GM18507 (cell line): ENCODE measurements at places on chromosomes 16 and 17.
A peak's percentile ranks its signal among the peaks of the same experiment; 100 is the strongest.

DNA sequence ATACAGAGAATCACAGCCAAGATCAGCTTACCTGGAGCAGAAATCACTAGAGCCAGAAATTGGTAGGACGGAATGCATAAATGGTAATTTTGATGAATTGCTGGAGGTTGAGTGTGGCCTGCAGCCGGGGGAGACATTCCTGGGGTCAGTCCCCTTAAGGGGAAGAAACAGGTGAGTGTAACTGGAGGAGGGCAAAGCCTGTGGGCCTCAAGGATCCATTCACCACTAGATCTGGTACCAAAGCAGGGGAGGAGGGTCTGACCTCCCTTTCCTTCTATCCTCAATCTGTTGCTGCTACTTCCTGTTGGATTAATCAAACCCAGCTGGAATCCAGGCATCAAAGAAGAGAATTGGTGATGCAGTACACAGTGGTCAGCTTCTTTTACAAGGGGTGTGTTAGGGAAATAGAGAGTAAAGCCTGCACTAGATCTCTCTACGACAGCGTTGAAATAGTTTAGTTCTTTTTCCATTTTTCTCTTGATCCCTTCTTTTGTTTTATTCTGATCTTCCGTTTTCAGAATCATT, 8.6 kb upstream of the ABCA9 start:
- DNase-seq: no peak

DNA sequence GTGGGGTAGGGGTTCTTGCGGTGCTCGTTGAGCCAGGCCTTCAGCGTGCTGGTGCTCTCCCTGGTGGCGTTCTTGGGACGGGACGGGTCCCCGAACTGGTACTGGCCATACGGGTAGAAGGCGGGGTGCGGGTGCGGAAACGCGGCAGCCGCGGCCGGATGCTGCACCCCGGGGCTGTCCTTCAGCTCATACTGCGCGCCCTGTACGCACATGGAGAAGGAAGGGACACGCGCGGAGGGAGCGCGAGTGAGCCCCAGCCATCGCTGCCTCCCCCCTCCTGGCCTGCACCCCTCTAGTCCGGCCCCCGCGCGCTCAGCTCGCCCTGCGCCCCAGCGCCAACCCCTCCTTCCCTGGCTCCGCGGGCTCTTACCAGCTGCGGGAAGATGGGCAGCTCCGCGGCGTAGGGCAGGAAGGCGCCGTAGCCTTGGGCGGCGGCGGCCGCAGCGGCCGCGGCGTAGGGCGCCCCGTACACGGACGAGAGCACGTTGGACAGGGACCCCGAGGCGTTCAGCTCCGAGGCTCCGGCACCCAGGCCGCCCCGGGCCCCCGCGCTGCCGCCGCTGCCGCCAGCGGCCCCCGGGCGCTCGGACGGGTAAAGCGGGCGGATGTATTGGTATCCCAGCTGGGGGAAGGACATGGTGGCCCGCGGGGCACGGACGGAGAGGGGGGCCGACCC, 1.0 kb downstream of the IRX3 start:
- no peak for DNase-seq

DNA sequence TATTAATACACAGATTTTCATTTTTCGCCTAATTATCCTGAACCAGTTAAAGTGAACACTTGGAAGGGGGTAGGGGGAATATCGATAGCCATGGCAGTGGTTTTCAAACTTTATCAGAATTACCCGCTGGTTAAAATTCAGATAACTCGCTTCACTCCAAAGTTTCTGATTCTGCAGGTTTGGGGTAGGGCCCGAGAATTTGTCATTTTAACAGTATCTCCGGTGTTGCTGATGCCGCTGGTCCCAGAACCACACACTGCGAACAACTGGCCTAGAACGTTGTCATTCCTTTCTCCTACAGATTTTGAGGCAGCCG, 313 bp upstream of the NSRP1 start:
- no peak for DNase-seq

DNA sequence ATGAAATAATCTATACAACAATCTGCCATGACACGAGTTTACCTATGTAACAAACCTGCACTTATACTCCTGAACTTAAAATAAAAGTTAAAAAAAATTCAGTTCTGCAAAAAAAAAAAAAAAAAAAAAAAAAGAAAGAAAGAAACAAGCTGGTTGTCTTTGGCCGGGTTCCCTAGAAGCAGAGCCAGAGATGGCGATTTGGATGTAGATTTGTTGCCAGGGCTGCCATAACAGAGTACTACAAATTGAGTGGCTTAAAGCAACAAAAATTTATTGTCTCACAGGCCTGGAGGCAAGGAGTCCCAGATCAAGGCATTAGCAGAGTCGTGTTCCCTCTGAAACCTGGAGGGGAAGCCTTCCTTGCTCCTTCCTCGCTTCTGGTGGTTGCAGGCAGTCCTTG, 20.4 kb downstream of the SYT17 start:
- no peak for DNase-seq

GRCh38 chr17:62989501-62989900, 23.5 kb downstream of the TANC2 start:
- no peak for DNase-seq

DNA sequence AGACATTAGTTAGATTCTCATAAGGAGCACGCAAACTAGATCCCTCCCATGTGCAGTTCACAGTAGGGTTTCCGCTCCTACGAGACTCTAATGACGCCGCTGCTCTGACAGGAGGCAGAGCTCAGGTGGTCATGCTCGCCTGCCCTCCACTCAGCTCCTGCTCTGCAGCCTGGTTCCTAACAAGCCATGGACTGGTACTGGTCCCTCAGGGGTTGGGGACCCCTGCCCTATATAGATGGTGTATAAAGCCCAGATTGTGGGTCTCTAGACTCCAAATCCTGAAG, 52.1 kb upstream of the LYRM9 start:
- DNase-seq: no peak

DNA sequence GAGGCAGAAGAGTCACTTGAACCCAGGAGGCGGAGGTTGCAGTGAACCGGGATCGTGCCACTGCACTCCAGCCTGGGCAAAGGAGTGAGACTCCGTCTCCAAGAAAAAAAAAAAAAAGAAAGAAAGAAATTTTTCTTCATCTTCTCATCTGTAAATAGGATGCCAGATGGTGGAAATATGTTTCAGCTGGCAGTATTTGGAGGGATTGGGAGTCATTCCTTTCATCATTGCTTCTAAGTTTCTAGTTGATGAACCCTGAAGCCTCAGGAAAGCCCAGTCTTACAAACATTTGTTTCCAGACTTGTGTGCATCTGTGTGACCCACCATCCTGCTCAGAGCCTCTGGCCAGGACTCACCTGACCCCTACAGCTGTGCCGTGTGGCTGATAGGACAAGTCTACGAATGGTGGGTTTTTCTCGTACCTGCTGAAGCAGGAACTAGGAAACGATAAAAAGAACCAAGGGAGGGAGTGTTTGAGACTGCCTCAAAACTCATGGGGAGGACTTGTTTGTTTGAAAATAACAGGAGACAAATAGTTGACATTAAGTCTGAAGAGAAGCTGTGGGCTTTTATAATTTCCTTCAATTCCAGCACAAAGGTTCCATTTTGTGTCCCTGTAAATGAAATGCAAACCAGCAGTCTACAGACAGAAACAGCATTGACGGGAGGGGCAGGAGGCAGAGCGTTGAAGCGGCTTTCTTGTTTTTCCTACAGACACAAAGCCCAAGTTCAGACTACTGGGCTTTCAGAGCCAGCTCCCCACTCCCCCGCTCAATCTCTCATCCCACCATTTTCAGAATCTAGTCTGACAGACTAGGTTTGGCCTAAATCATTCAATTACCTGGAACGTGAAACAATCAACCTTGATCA, 24.9 kb downstream of the CDRT4 start:
- DNase-seq: no peak

- DNase-seq: no peak
These were observed 94.3 kb downstream of the ADCY9 start for GRCh38 chr16:4021916-4022315.

DNA sequence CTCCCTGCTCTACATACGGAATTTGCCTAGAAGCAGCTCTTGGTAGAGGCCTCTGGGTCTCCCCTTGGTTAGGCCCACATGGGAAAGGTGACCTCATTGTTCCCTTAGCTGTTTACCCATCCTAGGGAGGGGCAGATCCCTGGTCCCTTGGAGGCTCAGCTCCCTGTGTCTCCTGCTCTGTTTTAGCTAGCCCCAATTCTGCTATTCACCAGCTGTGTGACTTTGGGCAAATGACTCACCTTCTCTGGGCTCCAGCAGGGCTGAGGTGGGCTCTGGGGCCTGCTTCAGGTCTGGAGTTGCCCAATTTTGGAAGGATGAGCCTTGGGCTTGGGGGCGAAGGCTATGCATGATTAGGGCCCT, 3.9 kb downstream of the ABCC3 start:
- DNase-seq: no peak

GRCh38 chr16:69253870-69254341, 57.2 kb upstream of the VPS4A start:
- no peak for DNase-seq

- DNase-seq: no peak
These were observed 1.2 kb downstream of the CCDC137 start for GRCh38 chr17:81667754-81668153.

GRCh38 chr16:55324285-55325079, 479 bp downstream of the IRX6 start:
- no peak for DNase-seq

DNA sequence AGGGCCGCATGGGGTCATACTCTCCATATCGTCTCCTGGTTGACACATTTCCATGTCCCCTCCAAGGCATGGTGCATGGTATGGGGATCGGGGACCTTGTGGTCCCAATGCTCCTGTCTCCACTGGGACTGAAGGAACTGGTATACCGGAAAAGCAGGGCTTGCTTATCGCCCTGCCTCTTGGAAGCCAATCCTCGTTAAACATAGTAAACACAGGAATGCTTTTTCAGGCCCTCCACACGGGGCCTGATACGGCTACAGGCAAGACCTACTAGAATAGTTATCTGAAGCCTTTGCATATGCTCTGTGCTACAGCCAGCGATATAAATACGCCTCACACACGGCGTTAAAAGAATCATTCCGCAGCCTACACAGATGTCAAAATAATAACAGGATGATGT, 159.5 kb downstream of the SHISA9 start:
- no peak for DNase-seq

- no peak for DNase-seq
These were observed 186.3 kb upstream of the GSE1 start for GRCh38 chr16:85426806-85427205.

GRCh38 chr16:53565296-53565863, 62.4 kb upstream of the AKTIP start:
- no peak for DNase-seq

- DNase-seq: peak; percentile 14
These were observed 29.8 kb upstream of the MYH2 start for GRCh38 chr17:10579270-10579669.

DNA sequence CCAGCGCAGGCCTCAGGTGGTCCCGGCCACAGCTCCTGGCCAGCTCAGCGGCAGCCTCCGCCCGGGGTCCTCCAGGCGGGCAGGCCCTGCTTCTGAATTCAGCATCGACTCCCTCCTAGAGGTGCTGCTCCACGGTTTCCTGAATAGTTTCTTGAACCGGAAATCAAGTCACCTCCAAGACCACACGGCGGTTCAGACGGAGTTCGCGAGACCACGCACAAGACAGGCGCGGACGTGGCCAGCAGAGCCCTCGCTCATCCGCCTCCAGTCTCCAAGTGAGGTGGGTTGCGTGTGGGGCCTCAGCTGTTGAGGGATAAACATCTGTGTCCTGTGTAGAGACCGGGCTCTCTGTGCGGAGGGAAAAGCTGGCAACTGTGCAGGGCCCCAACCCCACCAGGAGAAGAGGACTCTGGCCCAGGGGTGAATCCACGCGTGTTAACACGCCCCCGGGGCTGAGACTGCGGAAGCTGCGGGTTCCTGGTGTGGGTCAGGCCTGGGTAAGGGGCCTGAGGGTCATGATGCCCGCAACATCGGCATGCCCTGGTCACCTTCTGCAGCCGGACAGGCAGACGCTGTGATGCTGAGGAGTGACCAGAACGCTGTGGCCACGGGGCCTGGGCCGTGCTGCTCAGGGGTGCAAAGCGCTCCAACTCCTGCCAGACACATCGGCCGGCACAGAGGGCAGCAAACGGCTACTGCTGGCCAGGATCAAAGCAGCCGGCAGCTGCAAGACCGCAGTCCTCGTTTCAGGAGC, 55.0 kb upstream of the METRNL start:
- DNase-seq: no peak

DNA sequence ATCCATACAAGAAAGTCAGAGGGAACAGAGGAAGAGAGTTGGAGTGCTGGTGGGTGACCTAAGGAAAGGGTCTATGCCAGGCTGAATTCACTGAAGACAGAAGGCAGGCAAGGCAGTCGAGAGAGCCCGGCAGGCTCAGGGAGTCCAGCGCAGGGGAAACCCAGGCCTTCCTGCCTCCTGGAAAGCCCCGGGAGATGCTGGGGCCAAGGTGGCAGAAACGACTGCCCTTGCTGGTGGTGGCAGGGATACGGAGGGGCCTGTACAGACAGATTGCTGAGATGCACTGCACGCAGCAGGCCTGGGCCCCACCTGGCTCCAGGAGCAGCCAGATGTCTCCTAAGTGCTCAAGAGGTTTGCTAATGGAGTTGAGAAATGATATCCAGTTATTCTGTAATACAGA, 59.8 kb downstream of the GTF3C1 start:
- no peak for DNase-seq

DNA sequence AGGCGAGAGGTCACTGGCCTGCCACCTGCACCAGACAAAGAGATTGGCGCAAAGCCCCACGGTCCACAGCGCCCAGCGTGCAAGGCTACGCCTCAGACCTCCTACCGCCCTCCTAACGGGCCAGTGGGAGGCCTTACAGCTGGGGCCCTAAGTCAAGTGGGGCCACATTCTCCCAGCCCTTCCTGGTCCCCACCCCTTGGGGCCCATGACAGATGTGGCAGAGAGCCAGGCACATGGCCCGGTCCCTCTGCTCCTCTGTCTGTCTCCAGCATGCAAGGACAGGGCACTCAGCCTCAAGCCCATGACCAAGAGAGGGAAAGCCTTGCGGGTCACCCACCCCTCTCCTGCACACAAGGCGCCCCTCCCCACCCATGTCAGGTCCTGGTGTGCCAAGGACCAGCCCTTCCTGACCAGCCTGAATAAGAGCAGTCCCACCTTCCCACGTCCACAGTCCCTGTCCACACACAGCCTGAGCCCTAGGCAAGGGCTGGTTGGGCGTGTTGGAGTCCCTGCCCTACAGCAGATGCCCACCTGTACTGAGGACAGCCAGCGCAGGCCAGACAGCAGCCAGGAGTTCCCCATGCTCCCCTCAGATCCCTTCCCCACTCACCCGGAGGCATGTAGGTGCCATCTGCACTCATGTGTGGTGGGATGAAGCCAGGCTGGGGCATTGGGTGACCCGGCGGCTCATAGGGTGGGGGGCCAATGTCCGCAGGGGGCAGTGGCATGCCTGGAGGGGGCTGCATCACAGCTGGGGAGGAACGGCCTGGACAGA, 25.3 kb downstream of the CDIP1 start:
- DNase-seq: no peak
